NCI-H1105 (cell line): ENCODE measurements at places on chromosomes 6 and 20.

DNA sequence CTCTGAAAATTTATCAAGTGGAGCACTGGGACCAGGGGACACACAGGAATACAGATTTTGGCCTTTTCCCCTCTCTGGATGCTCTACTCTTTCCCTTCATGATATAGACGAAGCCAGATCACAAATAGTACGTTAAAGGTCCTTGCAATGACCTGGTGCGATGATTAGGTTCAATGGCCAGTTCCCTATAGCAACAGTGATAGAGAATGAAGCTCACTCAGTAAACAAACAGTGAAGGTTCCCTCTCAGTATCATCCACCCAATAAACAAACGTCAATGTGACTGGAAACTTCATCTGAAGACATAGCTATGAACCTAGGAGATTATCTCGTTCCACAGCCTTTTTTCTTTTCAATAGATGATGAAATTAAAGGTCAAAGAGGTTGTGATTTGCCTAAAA, 596.2 kb downstream of the KIF16B start:
- DNase-seq: no peak

- DNase-seq: no peak
These were observed 152.9 kb downstream of the INSM1 start for GRCh38 chr20:20520776-20521175.

DNA sequence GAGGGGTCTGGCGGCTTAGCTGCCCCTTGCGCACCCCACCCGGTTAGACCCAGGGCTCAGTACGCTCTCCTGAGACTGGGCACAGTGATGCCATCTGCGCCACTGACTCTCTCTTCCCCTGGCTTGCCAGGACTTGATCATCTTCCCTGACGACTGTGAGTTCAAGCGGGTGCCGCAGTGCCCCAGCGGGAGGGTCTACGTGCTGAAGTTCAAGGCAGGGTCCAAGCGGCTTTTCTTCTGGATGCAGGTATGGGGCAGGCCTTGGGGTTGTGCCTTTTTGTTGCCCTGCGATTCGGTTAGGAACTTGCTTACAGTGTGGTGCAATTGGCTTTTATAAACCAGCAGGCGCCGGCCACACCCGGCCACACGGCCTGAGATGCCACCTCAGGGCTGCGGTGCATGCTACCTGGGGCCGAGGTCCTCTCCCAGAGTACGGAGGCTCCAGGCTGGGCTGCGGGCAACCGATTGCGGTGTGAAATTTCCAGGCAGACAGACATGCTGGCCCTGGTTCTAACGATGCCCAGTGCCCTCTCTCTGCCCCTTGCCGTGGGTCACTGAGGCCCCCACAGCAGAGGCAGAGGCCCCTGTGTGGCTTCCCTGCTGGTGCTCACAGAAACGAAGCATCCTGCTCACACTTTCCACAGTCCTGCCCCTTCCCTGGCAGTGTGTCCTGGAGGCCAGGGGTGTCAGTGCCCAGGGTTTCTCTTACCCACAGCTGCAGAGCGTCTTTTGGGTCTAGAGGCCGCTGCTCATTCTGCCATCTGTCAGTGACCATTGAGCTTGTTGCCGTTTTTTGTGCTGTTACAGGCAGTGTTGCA, 1.7 kb downstream of the ADRM1 start:
- DNase-seq: no peak

DNA sequence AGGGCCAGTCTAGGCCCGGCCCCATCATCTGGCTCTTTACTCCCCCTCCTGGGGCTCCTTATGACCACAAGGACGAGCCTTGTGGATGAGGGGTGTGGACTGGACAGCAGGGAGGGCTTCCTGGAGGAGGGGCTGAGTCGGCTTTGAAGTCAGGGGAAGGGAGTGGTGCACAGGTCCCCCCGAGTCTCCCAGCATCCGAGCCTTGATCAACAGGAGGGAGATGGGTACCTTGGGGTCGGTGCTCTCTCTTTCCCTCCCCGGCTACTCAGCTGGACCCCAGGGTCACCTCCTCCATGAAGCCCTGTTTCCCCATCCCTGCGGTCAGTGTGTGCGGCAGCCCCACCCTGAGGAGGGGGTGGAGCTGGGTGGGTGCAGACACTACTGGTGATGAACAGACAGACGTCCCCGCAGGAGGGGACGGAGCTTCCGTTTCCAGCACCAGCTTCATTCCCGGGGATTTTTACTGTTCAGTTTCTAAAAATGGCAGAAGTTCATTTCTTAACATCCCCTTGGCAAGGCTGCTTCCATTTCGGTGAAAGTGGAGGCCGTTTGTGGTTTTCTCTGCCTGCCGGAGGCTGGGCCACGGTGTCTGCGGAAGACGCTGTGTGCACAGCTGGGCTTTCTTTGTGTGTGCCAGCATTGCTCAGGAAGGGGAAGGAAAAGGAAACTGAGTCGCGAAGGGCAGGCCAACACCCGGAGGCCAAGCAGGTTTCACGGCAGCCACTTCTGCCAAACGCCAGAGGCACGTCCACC, 19.6 kb downstream of the NTSR1 start:
- no peak for DNase-seq

- no peak for DNase-seq
These were observed 12.8 kb downstream of the RNF114 start for GRCh38 chr20:49948809-49949507.

GRCh38 chr6:39843305-39844020, 51.3 kb downstream of the DAAM2 start:
- no peak for DNase-seq

- no peak for DNase-seq
These were observed 59.9 kb downstream of the REV3L start for GRCh38 chr6:111423055-111423633.

DNA sequence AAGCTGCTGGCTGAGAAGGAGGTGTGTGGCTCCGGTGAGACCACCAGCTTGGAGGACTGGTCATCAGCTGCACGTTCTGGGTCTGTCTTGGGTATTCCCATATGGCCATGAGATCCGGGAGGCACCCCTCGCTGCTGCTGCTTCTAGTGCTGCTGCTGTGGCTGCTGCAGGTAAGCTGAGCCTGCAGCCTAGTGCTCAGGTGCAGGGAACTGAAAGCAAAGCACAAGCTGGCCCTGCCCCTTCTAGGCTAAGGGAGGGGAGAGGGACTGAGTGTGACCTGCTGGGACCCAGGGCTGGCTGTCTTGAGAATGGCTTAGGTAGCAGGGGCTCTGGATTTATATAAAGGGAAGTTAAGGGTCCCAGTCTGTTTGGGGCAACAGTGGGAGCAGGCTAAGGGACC, 403 bp downstream of the CDH26 start:
- DNase-seq: no peak

DNA sequence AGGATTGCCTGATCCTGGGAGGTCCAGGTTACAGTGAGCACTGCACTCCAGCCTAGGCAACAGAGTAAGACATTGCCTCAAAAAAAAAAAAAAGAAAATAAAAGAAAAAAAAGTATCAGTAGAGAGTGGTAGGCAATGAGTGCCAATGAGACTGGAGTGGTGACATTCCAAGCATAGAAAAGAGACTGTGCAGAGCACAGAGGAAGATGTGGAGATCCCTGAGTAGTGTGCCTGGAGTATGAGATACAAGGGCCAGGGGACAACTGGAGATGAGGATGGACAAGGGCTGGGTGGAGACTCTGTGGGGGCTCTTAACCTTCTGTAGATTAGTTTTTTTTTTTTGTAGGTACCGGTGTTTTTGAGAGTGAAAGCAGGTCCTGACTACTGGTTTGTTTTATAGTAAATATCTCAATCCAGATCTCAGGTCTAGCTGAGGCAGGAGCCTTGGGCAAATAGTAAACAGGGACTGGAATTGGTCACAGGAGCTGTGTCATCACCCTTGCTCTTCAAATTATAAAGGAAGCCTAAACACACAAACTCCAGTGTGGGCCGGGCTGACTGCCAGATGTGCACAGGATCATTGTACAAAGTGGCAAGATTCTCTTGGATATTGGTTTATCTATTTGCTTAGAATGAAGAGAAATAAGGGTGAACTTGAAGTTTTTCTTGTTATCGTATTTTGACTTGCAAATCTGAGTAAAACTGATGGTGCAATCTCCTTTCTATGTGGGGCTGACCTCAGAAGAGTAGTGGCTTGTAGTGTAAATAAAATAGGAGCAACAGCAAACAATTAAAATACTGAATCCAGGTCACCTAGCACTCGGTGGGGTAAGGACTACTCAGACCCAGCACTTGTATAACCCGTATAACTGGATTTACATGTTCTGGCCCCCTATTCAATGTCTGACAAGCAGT, 144.9 kb downstream of the SOX4 start:
- DNase-seq: peak; percentile 48

DNA sequence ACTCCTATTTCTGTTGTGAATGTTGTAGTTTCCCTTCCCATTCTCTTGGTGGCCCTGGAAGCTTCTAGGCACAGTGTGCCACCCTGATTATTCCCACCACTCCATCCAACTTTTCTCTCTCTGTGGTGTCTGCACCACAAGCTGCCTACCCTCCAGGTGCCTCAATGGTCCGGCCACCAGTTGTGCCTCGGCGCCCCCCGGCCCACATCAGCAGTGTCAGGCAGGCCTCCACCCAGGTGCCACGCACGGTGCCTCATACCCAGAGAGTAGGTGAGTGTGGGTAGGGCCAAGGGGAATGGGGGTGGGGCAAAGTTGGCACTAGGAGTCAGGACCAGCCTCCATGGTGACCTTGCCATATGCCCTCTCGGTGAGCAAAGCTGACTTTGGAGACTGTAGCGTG, 23.1 kb downstream of the PABPC1L start:
- no peak for DNase-seq

DNA sequence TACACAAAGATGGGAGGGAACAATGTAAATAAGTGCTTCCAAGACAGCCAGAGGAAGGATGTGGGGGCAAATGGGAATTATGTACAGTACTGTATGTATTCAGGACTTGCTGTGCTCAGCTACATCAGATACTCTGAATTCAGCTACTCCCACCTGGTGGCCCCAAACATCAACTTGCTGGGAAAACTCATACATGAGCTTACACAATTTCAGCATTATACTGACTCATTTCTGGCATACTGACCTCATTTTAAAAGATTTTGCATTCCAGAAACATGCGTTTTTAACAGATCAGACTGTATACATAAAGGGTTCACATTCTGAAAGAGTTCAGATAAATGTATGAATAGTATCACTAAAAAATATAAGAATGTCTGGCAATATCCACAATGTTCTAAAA, 59.7 kb downstream of the GPX5 start:
- no peak for DNase-seq

GRCh38 chr6:8137529-8137939, 35.2 kb upstream of the EEF1E1 start:
- no peak for DNase-seq

DNA sequence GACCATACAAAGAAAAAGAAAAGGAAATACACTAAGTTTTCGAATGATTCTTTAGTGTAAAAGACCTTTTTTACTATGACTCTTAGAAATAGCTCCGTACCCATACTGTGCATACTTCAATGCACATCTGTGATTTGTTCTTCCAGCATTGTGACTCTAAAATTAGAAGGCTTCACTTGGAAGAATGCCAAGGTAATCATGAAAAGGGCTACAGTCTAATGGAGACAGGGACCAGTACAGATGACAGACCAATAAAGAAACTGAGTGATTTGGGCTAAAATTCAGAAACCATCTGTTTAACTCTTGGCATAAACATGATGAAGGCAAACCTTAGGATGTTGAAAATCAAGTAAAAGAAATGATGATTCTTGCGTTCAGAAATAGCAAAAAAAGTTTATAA, 46.3 kb downstream of the CYP39A1 start:
- peak; percentile 9 for DNase-seq
